Stimulated activated CD4-positive, alpha-beta T cell treated with anti-CD3 and anti-CD28 coated beads, Interleukin-12 subunit alpha, Interleukin-12 subunit beta, amount 100 ng/mL, for 24 hours (primary cell): ENCODE measurements at places on chromosomes 6 and 20.

- DNase-seq = no peak
Observed at GRCh38 chr20:1449370-1449769, 17.3 kb downstream of the NSFL1C start.

GRCh38 chr6:36805096-36805797 lies 34.0 kb downstream of the CPNE5 start:
- no peak for DNase-seq

GRCh38 chr6:27422651-27423332 lies 34.2 kb downstream of the ZNF391 start:
- DNase-seq = no peak

- no peak for DNase-seq
Observed at GRCh38 chr6:122772724-122773415, 6.6 kb upstream of the FABP7 start.

DNA sequence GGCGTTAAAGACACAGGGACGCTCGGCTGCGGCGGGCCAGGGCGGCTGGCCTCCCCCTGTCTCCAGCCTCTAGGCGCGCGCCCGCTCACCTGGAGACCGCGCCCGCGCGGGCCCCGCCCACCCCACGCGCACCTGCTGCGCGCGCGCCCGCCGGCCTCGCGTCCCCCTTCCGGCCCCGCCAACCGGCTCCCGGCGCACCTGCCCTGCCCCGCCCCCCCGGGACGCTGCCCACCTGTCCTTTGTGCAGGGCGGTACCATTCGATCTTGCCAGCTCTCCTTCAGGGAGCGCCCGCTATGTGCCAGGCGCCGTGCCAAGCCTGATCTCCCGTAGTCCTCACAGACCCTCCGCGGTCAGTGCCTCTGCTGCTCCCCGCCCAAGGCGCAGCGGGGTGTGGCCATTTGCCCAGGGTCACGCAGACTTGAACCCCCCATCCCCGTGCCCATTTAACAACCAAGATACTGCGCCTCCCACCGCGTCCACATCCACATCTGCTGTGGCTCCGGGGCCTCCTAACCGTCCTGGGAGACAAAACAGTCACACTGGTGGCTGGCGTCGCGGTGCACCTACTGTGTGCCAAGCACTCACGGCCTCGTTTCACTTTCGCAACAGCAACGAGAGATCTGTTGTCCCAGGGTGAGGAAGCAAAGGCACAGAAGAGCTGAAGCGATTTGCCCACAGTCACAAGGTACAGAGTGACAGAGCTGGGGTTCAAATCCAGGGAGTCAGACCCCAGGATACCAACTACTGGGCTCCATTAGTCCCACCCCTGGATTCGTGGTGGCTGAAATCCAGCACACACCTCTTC lies 48.1 kb downstream of the NOL4L start:
- no peak for DNase-seq

- no peak for DNase-seq
Observed at GRCh38 chr6:154504102-154504501, 6.4 kb downstream of the CNKSR3 start.

DNA sequence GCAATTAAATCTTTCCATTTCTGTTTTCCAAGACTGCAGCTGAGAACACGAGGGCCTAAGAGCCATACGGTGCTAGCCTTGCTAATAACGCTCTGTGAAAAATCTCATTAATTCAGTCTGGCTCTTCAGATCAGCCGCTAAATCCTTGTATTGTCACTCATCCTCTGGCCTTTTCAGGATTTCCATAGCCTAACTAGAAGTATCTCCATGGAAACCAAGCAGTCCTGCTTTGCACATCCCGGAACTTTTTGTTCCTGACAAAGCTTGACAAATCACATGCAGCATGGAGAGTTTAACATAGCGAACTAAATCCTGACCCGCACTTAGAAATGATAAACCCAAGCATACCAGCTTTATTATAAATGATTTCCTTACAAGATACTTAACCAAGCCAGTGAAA lies 383.7 kb downstream of the CD83 start:
- DNase-seq = no peak

DNA sequence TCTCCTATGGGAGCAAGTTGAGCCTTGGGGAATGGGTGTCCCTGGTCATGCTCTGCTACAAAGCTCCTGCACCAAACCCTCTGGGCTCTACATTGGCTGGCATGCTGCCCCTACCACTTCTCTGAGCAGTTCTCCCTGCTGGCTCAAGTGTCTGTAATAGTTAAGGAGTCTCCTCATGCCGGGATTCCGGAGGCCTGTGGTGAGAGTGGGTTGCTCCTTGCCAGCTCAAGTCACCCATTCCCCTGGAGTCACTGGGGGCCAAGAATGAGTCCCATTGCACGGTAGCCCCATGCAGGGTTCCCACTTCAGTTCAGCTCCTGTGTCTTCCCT lies 173.9 kb downstream of the PRDM13 start:
- DNase-seq = no peak

GRCh38 chr6:134621858-134622257 lies 303.9 kb upstream of the SGK1 start:
- DNase-seq = no peak

DNA sequence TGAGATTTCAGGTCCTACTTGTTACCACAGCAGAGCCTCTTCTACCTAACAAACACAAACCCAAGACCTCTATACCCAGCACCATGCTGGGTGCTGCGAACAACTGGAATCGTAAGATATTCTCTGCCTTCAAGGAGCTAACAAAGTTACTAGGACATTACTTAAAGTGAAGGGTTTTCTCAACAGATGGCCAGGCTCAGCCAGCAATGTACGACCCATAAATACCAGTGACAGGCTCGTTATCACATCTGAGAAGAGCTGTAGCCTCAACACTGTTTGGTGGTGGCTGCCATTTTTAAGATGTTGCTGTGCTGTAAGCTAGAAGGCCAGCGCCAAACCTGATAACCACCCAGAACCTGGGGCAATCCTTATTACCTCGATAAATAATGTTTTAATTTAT lies 406.5 kb downstream of the KIF16B start:
- DNase-seq = no peak

- DNase-seq = no peak
Observed at GRCh38 chr6:111653979-111654378, 48.3 kb upstream of the TRAF3IP2 start.

DNA sequence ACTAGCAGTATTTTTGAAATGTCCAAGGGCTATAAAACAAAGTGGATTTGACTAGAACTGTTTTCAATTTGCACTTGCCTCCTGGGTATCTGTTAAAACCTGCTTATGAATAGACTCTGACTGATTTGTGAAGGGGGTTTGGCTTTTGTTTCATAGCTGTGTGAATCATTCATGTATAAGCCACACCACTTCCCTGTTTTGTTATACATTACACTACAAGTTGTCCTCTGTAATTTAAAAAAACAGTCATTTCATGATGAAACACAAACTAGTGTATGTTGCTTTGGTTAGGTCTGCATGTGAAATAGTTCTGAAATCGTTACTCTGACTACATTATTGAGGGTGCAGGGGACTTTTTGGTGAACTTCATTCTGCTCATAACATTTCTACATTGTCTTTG lies 121.7 kb downstream of the NKAIN2 start:
- no peak for DNase-seq

DNA sequence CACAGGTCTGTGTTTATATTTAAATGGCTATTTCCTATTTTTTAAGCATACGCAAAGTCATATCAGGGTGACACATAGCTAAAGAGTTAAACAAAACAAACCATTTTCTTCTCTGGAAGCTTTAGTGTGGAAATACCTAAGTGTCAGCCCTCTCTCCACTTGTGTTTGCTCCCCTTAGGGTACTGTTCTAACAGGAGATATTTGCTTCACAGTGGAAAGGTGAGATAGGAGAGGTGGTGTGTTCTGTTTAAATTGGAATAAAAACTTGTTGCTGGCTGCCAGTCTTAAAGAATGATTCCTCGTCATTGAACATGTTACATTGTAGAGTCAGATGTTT lies 18.9 kb downstream of the PHACTR2 start:
- no peak for DNase-seq

DNA sequence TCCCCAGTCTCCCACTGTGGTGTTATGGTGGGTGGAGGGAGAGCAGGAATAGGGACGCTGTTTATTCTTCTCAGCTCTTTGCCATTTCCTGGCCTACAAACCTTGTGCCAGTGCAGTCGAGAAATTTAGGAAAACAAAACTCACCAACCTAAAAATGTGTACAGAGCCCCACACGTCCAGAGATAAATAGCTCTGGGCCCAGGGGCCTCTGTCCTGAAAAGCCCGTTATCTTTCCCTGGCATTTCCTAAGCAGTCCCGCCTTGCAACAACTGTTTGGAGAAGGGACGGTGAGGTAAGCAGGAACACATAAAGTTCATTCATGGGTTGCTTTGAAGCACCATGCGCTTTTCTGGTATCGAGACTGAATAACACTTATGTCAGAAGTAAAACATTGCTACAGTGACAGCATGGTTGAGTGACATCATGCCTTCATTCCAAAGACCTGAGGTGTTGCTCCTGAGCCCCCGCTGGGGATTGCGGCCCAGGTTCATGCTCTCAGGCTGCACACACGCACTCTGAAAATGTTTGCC lies 80.1 kb upstream of the NXT1 start:
- no peak for DNase-seq

GRCh38 chr6:45718871-45719270 lies 296.8 kb downstream of the CLIC5 start:
- DNase-seq = no peak

- DNase-seq = no peak
Observed at GRCh38 chr6:53363341-53364079, 14.8 kb upstream of the ELOVL5 start.

- DNase-seq = no peak
Observed at GRCh38 chr20:986733-987355, 15.3 kb downstream of the RSPO4 start.

GRCh38 chr6:107032051-107032450 lies 4.1 kb downstream of the MTRES1 start:
- DNase-seq = no peak

DNA sequence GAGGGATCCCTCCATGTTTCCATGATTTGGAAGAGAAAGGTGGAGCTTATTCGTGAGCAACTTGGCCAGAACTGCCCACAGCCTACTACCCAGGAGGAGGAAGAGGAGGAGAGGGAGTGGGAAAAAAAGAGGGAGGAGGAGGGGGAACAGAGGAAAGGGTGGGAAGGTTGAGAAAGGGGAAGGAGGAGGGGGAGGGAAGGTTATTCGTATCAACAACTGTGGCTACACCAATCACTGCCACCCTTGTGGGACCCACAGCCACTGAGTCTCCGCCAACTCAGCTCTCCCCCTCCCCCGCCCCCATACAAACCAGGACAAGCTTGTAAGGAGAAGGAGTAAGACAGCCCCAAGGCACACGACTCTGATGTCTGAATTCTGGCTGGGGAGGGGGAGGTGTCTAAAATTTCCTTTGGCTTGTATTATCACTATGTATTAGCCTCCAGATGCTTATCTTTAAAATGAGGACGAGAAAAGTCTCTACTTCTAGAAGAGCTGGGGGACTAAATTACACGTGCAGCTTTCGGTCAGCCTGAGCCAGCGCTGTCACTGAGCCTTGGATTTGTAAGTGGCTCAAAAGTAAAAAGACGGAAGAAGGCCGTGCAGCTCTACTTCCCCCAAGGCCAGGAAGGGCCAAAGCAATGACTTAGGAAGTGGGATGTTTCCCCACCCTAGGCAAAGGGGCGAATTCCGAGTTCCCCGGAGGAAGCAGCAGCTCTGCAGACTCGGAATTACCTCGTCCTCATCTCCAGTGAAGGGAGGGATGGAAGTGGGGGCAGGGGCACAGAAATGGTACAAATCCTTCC lies 1.0 kb downstream of the FKBP1A start:
- no peak for DNase-seq

DNA sequence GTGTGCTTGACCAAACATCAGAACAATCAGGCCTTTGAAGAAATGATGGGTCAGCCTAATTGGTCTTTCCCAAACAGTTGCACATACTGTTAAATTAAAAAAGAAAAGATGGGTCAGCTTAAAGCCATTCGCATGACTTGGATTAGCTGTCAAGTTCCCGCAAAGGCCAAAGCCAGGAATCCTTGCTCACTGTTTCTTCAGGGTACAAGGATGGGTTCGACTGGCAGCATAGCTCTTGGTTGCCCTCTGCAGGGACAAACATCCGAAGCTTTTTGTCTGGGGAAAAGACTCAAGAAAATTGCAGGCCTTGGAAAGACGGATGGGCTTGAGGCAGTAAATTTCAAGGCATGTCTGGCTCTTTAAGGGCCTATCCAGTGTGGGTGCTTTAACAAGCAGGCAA lies 168.0 kb downstream of the HDGFL1 start:
- DNase-seq = no peak

GRCh38 chr6:151675746-151676459 lies 131.6 kb upstream of the ESR1 start:
- DNase-seq = peak; percentile 24

- no peak for DNase-seq
Observed at GRCh38 chr20:52843425-52843824, 128.7 kb upstream of the TSHZ2 start.

GRCh38 chr6:37288247-37288646 lies 30.3 kb upstream of the TMEM217 start:
- DNase-seq = no peak

- DNase-seq = no peak
Observed at GRCh38 chr6:44925100-44925739, 402.9 kb upstream of the RUNX2 start.

DNA sequence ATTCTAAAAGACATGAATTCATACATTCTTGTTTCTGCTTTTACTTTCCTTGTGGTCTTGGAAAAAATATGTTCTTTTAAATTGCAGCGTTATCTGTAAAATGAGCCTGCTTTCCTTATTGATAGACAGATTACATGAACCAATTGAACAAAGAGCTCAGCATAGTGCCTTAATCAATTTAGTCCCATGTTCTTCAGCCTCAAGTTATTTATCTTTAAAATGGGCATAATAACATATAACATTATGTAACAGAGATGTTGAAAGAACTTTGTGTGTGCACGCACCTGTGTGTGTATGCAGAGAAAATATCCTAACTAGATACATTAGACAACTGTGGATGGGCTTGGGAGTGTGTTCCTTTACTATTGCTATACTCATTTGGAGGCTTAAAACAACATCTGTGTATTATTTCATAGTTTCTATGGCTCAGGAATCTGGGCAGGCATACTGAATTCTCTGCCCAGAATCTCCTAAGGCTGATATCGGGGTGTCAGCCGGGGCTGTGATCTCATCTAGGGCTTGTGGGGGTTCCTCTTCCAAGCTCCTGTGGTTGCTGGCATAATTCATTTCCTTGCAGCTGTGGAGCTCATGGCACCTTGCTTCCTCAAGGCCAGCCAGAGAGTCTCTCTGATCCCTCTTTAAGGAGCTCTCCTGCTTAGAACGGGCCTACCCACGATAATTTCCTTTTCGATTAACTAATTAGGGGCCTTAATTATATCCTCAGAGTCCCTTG lies 194.1 kb downstream of the ARID1B start:
- DNase-seq = no peak

GRCh38 chr20:53495398-53496092 lies 98.1 kb downstream of the ZNF217 start:
- no peak for DNase-seq

GRCh38 chr6:158539413-158539812 lies 20.5 kb upstream of the TMEM181 start:
- DNase-seq = no peak

GRCh38 chr6:113994934-113995342 lies 24.0 kb upstream of the HDAC2 start:
- no peak for DNase-seq

- DNase-seq = no peak
Observed at GRCh38 chr20:23568320-23568970, at the start of gene CST9L. Gene CST9L (minus strand): TSS chr20:23568484. CDS start chr20:23568450, 34 bp downstream.

- no peak for DNase-seq
Observed at GRCh38 chr6:130252527-130253237, 29.9 kb upstream of the SAMD3 start.

- DNase-seq = no peak
Observed at GRCh38 chr20:50343490-50344179, 153.0 kb downstream of the CEBPB start.
